Cortex of kidney (tissue), 1 donor: ENCODE measurements at places on chromosomes 6 and 20.

- DNase-seq, result no peak
Observed at GRCh38 chr6:25017486-25017885, 81.7 kb upstream of the RIPOR2 start.

DNA sequence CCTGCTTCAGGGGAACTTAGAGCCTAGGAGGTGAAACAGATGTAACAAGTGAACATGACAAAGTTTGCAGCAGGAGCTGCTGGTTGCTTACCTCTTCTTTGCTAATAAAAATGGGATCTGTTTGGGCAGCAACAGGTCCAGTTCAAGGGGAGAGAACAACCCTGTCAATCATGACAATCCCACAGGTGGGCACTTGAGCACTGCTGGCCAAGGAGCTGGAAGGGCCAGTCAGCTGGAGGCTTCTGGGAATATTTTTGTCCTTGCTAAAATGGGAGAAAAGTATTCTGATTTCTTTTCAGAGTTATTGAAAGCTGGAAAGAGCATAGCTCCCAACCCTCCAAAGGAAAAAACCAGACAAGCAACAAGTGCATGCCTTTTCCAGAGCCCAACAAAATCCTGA, 477.7 kb upstream of the SULF2 start:
- no peak for DNase-seq

GRCh38 chr20:41632896-41633295, 14.7 kb upstream of the CHD6 start:
- no peak for DNase-seq

- no peak for DNase-seq
Observed at GRCh38 chr6:149254253-149254652, 63.3 kb upstream of the TAB2 start.

GRCh38 chr6:135270676-135271536, 89.8 kb downstream of the MYB start:
- no peak for DNase-seq

GRCh38 chr20:49579874-49580812, 12.2 kb upstream of the PTGIS start:
- DNase-seq, result no peak

DNA sequence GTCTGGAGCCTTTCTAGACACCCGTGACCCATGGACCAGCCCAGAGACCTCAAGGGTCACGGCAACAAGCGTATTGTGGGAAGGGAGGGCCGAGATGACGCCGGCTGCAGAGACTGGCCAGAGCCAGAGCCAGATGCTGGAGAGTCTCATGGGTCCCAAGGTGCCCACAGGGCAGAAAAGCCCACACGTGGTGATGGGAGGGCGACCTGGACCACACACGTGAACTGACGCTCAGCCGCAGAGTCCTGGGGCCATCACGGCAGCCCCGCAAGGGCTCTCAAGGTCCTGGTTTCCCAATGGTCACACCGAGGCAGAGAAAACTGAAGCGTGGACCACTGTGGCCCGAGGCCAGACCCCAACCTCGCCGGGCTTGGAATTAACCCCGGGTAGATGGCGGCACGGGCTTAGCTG, 92.6 kb downstream of the YTHDF1 start:
- no peak for DNase-seq

DNA sequence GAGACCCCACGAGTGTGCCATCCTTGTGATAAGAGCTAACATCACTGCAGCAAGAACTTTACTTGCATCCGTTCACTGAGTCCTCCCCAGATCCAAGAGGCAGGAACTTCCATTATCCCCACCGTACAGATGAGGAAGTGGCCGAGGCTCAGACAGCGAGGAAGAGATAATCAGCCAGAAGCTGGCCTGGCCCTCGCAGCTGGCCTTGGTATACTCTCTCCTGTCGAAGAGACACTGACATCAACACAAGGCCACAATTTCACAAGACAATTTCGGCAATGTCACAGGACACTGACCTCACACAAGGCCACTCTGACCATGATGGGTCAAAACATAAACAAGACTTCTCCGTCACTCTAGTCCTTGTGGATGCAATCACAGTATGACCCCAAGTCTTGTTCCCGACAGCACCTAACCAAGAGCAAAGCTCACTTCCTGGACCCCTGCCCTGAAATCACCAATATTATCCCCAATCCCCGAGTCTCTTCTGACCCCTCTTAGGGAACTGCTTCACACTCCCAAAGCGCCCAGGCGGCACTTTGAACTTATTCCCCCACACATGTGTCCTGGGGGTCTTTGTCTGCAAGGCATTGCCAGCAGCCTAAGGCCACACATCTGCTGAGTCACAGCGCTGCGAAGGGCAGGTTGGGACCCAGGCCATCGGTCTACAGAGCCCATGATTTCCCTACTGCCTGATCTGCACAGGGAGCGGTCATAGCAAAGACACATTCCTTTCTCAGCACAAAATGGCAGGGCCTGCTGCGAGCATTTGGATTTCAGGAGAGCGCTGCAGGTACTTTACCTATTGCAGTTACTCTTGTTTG, 14.8 kb upstream of the VAPB start:
- DNase-seq, result no peak

DNA sequence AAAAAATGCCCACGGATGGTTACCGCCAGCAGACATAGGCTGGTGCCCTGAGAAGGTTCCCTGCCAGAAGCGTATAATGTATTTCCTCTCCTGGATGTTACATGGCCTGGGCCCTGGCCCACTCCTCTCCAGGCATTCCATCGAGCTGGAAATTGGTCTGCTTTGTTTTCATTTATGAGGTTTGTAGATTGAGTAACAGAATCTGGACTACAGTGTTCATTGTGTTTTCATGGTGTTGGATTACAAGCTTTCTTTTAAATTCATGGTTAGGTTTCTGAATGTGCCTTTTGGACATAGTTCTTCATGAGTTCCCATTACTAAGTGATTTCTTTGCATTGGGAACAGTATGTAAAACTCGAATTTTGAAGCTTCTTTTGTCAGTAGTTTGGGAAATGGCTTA, 6.4 kb downstream of the TIAM2 start:
- no peak for DNase-seq

GRCh38 chr20:36775826-36776225, 2.3 kb upstream of the DSN1 start:
- no peak for DNase-seq

- no peak for DNase-seq
Observed at GRCh38 chr6:33061987-33062386, 11.5 kb downstream of the HLA-DPA1 start.

DNA sequence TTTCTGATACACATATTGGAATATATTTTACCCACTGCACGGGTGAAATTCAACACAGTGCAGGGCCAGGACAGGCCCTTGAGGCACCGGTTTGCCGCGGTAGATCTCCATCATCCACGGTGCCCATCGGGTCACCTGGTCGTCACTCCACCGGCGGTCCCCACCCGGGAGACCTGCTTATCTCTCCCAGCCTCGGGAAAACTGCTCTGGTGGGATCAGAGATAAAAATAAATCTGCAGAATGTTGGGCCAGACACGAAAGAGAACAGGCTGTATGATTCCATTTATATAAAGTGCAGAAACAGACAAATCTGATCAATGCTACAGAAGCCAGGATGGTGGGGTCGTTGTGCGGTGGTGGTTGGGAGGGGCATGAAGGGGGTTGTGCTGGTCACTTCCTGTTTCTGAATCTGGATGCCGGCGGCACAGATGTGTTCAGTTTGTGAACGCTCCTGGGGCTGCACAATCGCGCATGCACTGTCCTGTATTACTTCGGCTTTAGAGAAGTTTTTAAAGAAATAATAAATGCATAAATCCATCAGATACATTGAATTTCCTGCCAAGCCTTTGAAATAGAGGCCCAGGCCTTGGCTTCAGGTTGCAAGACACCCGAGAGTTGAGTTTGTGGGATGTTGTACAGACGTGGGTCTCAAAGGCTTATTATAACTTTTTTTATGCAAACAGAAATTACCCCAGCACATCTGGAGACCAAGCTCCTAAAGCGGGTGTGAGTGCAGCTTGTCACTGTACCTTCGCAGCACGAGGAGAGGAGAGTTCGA, 54.3 kb downstream of the ANKRD60 start:
- DNase-seq, result no peak

- no peak for DNase-seq
Observed at GRCh38 chr6:133040094-133040802, 200.9 kb upstream of the EYA4 start.

DNA sequence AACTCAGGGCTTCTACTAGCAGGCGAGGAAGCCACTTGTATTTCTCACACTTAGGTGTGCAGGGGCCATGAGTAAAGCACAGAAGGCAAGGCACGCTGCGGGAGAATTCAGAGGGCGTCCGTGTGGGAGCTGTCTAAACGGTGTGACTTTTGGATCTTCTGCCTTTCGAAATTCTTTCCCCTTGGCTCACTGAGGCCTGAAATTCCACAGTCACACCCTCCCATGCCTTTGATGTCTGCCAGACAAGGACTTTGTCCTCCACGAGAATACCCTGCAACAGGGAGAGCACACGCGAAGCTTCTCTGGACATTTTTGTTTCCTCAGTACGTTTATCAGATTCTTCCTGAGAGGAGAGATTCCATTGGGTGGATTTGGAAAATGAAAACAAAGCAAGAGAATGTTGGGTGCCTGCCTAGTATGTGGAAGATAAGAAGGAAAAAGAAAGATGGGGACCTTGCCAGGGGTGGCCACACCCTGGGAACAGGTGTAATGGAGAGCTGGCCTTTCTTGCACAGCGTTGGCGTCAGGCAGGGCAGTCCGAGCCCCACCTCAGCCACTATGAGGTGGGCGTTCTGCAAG, 235.7 kb downstream of the MYLK4 start:
- no peak for DNase-seq

GRCh38 chr6:52718550-52718949, 44.7 kb downstream of the GSTA2 start:
- DNase-seq, result no peak

GRCh38 chr20:58017231-58017969, 211.1 kb downstream of the ANKRD60 start:
- DNase-seq, result no peak

DNA sequence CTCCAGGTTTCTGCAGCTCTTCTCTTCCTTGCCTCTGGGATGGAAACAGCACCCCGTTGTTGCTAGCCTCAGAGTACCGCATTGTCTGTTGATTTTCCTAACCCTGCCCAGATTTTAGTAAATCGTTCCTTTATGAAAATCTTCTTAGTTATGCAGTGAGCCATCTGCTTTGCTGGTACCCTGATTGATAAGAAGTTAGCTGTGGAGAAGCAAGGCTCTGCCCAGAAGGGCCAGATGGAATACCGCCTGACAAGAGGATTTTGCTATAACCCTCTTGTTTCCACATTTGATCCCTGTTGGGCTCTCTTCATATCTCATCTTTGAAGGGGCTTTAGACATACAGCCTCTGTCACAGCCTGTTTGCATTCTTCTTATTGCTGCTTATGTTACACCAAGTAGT, 229.0 kb downstream of the CDKAL1 start:
- no peak for DNase-seq

- DNase-seq, result no peak
Observed at GRCh38 chr6:474453-475185, 83.1 kb downstream of the IRF4 start.
